Dermis lymphatic vessel endothelial cell (primary cell): ENCODE measurements at places on chromosomes 13 and 19. TPM values are rescaled to one million over a fixed set of nuclear protein-coding genes. Genes with fewer than 3 reads are reported as not detected.

Gene LILRB2
- not detected in 2 replicates for total RNA-seq

Gene ETV2
- total RNA-seq: 0.17 and 0.87 TPM in 2 replicates

Gene PLPP2
- total RNA-seq: 38.1 and 41.2 TPM in 2 replicates

Gene TMEM255B
- total RNA-seq: 47.4 and 49.2 TPM in 2 replicates

Gene IGFL2
- not detected in 2 replicates for total RNA-seq

Gene N4BP2L1
- total RNA-seq: 8.6 and 10.7 TPM in 2 replicates

Gene OVOL3
- not detected in 2 replicates for total RNA-seq

Gene KCTD12
- total RNA-seq: 367 and 641 TPM in 2 replicates

Gene CA11
- total RNA-seq: 4.0 and 9.8 TPM in 2 replicates

Gene IZUMO2
- total RNA-seq: not detected in 2 replicates

Gene KCNJ14
- total RNA-seq: 0.11 and 0.26 TPM in 2 replicates

Gene ZAR1L
- total RNA-seq: not detected in 2 replicates

Gene CRTC1
- total RNA-seq: 0.65 and 0.86 TPM in 2 replicates

Gene ZSCAN22
- 1.7 and 2.4 TPM in 2 replicates for total RNA-seq

Gene SIGLEC9
- 0.11 and 0.34 TPM in 2 replicates for total RNA-seq

Gene DCT
- total RNA-seq: not detected in 2 replicates

Gene KL
- under 0.01 and 0.33 TPM in 2 replicates for total RNA-seq
